ENCODE measurements at places on chromosomes 13 and 19.

DNA sequence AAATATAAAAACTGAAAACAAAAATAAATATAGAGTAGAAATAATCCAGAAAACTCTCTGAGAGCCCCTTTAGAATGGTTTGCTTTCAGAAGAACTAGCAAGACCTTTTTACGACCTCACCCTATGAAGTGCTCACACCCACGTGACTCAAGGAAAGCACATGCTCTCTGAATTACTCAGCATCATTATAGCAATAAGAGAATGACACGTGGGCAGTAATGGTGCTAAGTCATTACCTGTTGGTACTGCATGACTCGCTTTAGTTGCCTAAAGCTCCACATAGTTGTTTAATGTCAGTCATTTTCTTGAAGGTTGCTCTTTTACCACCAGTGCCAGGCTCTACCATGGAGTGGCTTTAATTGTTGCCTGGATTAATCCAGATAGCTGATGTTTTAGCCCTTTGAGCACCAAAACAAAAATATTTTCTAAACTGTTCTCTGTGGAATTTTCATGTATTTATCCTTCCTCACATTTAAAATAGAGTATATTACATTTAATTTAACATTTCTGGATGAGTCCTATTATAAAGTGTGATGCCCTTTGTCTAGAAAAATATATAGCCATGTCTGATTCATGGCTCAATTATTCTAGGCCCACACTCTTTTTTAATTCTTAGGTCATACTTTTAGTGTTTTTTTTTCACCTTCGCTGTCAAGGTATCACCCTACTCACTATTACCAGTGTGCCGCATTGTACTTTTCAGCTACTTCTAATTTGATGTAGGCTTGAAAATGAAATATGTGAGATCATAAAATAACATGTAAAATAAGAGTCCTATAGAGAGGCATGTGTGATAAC is 56.8 kb downstream of the THSD1 start:
- DNase-seq, result no peak

DNA sequence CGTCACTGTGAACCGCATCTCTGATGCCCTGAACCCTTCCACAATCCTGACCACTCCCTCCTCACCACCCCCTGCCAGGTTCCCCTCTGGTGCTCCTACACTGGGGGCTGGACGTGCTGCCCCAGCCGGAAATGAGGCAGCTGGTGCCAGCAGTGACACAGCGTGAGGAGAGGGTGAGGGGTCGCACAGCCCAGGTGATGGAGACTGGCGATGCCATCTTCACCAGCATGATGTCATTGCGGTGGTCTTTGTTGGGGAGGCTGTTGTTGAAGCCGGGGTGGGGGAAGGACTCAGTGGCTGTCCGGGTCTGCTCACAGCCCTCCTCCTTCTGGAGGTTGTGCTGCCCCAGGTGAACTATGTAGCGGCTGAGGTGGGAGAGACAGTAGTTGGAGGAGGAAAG is 2.5 kb downstream of the KLK11 start:
- no peak for DNase-seq

DNA sequence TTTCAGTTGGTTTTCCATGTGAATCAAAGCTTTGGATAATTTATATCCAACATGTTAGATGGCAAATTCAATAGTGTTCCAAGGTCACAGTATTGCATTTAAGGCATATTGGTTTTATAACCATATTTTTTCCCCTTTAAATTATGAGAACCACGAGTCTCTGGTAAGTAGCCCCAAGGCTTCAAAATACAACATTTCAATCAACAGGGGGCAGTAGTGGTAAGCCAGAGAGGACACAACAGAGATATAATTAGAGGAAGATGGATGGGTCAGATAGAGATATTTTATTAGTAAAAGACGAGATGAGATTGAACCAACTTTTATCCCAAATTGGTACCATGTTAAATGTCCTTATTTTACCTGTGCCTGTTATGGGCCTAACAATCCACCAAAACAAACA is 53.1 kb downstream of the KL start:
- DNase-seq, result no peak

DNA sequence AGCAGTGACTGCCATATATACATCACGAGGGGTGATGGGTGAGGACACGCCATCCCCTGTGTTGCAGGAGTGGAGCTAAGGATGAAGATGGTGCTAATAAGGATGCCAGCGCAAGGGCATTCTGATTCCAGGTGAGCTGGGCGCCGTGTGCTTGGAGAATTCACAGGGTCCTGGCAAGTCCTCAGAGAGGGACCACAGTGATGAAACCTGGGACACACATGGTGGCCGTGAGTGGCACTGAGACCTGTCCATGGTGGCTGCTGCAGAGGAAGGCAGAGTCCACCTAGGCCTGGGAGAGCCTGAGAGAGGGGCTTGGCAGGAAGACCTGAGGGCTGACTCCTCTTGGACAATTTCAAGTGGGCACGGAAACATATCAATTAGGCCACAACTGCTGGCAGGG is 65.2 kb downstream of the RFX2 start:
- DNase-seq, result no peak

DNA sequence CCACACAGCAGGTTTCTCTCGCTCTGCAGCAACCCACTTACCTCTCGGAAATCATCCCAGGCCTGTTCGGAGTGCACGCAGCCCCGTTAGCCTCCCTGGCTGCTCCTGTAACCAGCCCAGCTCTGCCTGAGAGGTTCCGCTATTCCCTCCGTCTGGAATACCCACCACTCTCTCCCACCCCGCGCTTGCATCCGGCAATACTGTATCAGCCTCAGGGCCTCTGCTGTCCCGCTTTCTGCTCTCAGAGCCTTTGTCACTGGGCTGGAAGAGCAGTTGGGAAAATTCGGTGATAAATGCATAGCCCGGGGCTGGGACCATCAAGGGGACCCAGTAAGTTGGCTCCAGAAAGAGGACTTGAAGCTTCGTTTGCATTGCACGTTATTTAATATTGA is 759 bp upstream of the TLE6 start:
- DNase-seq, result no peak

DNA sequence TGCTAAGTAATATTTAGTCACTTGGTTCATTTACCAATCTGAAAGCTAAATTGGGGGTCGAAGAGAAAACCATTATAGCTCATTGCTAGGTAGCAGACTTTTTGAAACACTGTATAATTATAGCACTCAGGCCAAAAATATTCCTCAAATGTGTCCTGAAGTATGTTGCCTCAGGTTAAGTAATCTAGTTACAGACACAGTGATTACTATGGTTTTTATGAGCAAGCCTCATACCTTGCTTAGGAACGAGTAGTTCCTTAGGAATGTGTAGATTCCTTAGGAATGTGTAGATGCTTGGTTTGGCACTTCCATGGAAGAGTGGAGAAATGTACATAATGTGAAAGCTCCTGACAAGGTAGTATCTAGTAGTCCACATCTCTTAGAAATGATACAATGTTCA is 387.5 kb downstream of the LMO7 start:
- DNase-seq, result no peak

GRCh38 chr13:79533781-79534400 is 52.9 kb downstream of the NDFIP2 start:
- DNase-seq, result no peak

- no peak for DNase-seq
Measured at GRCh38 chr13:40192452-40192851, 474.0 kb downstream of the FOXO1 start.

- DNase-seq, result no peak
Measured at GRCh38 chr13:84086847-84087162, 204.5 kb upstream of the SLITRK1 start.

- DNase-seq, result no peak
Measured at GRCh38 chr13:91307887-91308286, 39.6 kb upstream of the MIR17HG start.

- DNase-seq, result no peak
Measured at GRCh38 chr13:26719356-26719945, 41.1 kb downstream of the GPR12 start.

DNA sequence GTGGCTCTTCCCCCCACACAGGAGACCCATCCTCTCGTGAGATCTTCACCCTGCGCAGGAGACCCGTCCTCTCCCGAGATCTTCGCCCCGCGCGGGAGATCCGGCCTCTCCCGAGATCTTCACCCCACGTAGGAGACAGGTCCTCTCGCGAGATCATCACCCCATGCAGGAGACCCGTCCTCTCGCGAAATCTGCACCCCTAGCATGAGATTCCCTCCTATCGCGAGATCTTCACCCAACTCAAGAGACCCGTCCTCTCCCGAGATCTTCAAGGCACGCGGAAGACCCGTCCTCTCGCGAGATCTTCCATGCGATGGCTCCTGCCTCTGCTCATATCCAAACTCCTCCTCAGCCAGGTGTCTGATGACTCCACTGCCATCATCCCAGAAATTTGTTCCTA is 24.3 kb downstream of the LAIR2 start:
- DNase-seq, result no peak

- DNase-seq, result no peak
Measured at GRCh38 chr13:32079587-32079986, 48.0 kb downstream of the FRY start.

DNA sequence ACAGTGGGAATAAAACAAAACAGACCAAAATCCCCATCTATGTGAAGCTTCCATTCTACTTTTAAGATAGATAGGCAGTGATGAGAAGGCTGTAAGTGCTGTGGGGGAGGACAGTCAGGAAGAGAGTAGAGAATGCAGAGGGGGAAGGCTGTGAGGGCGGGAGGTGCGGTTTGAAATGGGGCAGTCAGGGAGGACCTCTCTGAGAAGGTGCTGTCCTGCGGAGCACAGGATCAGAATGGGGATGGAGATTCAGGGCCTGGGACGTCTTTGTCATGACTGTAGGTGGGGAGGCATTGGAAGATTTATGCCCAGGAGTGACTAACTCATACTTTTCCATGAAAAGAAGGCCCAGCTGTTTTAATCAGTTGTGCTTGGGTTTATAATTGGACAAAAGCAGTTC is 3.9 kb upstream of the GPR183 start:
- DNase-seq, result no peak

GRCh38 chr19:31329819-31330218 is 19.4 kb downstream of the TSHZ3 start:
- no peak for DNase-seq

DNA sequence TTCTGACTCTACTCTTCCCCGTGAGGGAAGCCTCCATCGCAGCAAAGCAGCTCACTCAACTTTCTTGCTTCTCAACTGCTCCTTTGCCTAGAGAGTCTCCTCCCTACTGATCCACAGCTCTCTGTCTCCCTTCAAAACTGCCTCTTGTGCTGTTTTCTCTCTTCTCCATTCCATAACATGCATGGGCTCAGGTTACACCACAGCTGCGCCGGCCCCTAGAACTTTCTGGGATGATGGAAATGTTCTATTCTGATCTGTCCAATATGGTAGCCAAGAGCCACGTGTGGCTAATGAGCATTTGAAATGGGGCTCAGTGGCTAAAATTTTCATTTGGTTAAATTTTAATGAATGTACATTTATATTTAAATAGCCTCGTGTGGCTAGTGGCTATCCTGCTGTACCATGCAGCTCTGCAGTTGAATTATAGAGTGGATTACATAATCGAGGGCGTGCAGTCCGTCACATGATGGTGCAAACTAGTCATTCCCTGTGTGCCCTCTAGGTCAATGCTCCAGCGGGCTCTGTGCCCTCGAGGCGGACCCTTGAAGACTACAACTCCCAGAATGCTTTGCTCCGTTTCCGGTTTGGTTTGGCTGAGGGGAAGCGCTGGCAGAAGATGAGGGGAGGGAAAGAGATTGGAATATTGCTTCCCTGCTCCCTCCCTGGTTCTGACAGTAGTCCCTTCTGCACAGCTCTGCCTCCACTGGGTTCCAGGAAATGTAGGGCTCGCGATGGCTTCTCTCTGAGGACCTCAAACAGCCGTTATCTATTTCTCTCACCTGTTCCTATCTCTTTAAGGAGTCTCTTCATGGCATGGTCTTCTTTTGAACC is 109.8 kb downstream of the CACNA1A start:
- DNase-seq, result no peak

- no peak for DNase-seq
Measured at GRCh38 chr19:15563325-15563794, 51.7 kb upstream of the CYP4F8 start.

- DNase-seq, result no peak
Measured at GRCh38 chr19:46533078-46533620, 37.5 kb upstream of the PNMA8B start.

DNA sequence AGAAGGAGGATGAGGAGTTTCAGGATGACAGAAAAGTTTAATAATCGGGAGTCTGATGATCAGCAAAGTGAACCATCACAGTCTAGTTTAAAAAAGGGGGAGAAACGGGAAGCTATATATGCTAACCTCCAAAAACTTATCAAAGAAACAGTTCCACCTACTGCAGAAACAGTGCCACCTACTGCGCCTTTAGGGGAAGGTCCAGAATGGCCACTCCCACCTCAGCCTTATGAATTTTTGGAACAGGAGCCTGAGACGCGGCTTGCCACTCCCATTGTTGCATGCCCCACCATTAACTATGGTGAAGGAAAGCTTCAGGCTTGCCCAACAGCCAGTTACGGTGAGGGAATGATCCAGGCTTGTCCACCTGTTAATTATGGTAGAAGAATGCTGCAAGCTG is 929.0 kb downstream of the SLITRK6 start:
- no peak for DNase-seq

DNA sequence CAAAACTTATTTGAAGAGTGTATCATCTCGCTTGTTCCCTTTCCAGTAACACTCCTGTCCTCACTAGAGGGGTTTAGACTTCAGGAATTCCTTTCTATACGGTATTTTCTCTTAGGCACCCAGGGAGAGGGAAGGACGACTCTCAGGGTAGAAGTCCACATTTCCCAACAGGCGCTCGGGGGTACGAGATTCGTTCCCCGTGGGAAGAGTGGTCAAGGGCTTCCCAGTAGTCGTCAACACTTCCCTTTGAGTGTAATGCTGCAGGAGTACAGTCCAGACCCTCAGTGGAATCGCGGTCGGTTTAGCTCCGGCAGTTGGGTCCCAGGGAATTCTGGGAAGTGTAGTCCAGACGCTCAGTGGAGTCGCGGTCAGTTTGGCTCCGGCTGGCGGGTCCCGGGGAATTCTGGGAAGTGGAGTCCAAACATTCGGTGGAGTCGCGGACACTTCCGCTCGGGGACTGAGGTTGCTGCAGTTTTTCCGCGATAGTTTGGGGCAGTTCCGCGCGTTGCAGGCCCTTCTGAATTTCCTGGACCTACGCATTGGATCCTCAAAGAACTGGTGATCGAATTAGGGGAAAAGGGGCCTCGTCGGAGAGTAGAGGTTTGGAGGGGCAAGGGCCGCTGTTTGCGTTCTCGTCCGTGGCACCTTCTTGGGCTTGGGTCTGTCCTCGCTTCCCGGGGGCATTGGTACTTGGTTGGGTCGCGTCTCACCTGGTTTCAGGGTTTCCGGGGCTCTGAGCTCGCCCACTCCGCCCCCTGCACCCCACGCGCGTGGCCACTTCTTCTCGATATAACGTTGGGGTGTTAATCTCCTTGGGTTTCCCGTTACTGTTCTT is at the start of gene ZNF224:
Gene ZNF224, plus strand, starts transcription at position 431 of the 835 bp plus-strand sequence. CDS start 3,513 bp downstream, outside the sequence.
- peak; percentile 74 for DNase-seq

DNA sequence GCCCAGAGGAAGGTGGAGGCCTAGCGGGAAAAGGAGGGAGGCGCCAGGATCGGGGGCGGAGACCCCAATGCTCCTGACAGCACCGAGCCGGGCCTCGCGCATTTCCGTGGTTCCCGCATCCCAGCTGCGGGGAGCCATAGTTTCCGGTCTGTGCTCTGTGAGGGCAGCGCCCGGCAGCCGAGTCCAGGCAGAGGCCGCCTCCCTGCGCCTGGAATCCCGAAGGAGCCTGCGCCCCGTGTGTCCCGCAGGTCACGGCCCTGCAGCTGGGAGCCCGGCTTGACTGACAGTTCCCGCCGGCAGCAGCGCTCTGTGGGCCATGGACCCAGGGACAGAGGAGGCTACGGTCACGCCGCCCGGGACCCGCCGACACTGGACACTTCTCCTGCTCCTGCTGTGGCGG is 74.6 kb upstream of the C13orf46 start:
- DNase-seq, result no peak

All from activated T-cell treated with anti-CD3 and anti-CD28 coated beads, Interleukin-2, amount 50 U/mL, for 1 hour (primary cell).